ENCODE measurements at places on chromosomes 13 and 19. TPM values are rescaled to one million over a fixed set of nuclear protein-coding genes. Genes with fewer than 3 reads are reported as not detected.

Gene WDR88
- total RNA-seq: not detected

Gene THAP8
- 4.6 TPM for total RNA-seq

Gene PROZ
- total RNA-seq: not detected

Gene RASAL3
- 218 TPM for total RNA-seq

Gene FFAR3
- not detected for total RNA-seq

Gene C19orf53
- 80.0 TPM for total RNA-seq

Gene KBTBD6
- 5.7 TPM for total RNA-seq

Gene MATK
- total RNA-seq: 1.7 TPM

Gene URAD
- not detected for total RNA-seq

DNA sequence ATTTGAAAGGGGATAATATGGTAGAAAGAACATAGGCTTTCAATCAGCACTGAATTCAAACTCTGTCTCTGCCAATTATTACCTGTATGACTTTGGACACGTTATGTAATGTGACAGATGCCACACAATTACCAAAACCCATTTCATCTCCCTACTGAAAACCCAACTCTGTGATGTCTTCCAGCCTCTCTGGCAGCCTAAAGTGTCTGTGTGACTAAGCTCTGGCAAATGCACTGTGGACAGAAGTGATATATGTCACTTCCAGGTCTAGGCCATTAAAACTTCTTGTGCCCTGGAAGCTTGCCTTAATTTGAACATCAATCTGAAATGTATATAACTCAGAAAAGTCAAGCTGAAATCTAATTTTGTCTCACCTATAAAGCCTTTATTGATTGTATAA is 552.0 kb downstream of the RFC3 start:
- no peaks in the 10 kb centered on the region for H3K27me3 ChIP-seq
- DNase-seq: no peak
- no peaks in the 10 kb centered on the region for H3K36me3 ChIP-seq
- no peak overlapping the region for H3K4me3 ChIP-seq
- no peak overlapping the region for H3K27ac ChIP-seq
- no peaks in the 10 kb centered on the region for H3K4me1 ChIP-seq

GRCh38 chr13:93227878-93228642 is 1.5 kb downstream of the GPC6 start:
- H3K4me1 ChIP-seq: peaks cover 7% of the 10 kb centered on the region
- no peak overlapping the region for H3K4me3 ChIP-seq
- H3K27me3 ChIP-seq: peaks cover 54% of the 10 kb centered on the region
- peaks cover 4% of the 10 kb centered on the region for H3K36me3 ChIP-seq
- DNase-seq: no peak
- H3K27ac ChIP-seq: no peak overlapping the region

- H3K27me3 ChIP-seq: no peaks in the 10 kb centered on the region
- H3K27ac ChIP-seq: no peak overlapping the region
- no peak for DNase-seq
- H3K4me3 ChIP-seq: no peak overlapping the region
- H3K36me3 ChIP-seq: no peaks in the 10 kb centered on the region
Measured at GRCh38 chr13:63249411-63250187, 1834.0 kb upstream of the PCDH20 start.

DNA sequence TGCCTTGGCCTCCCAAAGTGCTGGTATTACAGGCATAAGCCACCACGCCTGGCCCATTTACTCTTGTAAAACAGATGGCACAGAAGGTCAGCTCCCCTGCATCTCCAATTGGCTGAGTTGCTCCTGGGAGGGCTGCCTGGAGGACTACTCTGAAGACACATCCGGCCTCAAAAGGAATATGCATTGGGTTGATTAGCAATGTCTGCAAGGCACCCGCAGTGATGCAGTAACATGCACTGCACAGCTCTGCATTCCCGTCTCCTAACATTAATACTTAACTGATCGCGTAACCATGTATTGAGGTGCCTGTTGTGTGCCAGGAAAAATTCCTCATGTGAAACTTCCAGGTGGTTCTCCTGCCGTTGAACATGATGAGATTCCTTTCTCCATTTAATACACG is 5.0 kb downstream of the ELAVL3 start:
- peaks cover 23% of the 10 kb centered on the region for H3K27me3 ChIP-seq
- no peaks in the 10 kb centered on the region for H3K36me3 ChIP-seq
- H3K4me3 ChIP-seq: no peak overlapping the region
- no peak overlapping the region for H3K27ac ChIP-seq

- H3K4me3 ChIP-seq: no peak overlapping the region
- H3K27ac ChIP-seq: no peak overlapping the region
- H3K4me1 ChIP-seq: no peaks in the 10 kb centered on the region
- H3K36me3 ChIP-seq: no peaks in the 10 kb centered on the region
- DNase-seq: no peak
- peaks cover 63% of the 10 kb centered on the region for H3K27me3 ChIP-seq
Measured at GRCh38 chr19:850221-850978, 1.7 kb upstream of the ELANE start.

DNA sequence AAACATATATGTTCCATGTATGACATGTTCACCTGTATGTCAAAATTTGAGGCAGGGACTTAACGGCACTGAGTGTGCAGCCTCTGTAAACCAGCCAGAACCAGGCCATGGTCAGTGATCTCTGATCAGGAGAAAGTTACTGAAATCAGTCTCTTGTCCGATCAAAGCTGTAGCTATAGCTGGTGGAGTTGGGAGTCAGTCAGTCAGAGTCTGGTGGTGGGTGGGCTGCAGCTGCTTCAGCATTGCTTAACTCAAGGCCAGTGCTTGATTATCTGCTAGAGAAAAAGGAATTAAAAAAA is 78.3 kb downstream of the ANKRD10 start:
- peaks cover 2% of the 10 kb centered on the region for H3K4me1 ChIP-seq
- H3K27me3 ChIP-seq: peaks cover 13% of the 10 kb centered on the region
- H3K4me3 ChIP-seq: no peak overlapping the region
- no peaks in the 10 kb centered on the region for H3K36me3 ChIP-seq

GRCh38 chr13:33520468-33520839 is 234.9 kb upstream of the STARD13 start:
- no peaks in the 10 kb centered on the region for H3K36me3 ChIP-seq
- peaks cover 4% of the 10 kb centered on the region for H3K27me3 ChIP-seq
- H3K27ac ChIP-seq: no peak overlapping the region
- H3K4me1 ChIP-seq: no peaks in the 10 kb centered on the region
- H3K4me3 ChIP-seq: no peak overlapping the region
- no peak for DNase-seq

GRCh38 chr19:41813911-41814310 is 17.5 kb downstream of the CEACAM3 start:
- no peaks in the 10 kb centered on the region for H3K36me3 ChIP-seq
- no peak for DNase-seq
- H3K27me3 ChIP-seq: no peaks in the 10 kb centered on the region
- no peak overlapping the region for H3K4me3 ChIP-seq

GRCh38 chr19:29211562-29212355 is 1.2 kb downstream of the UQCRFS1 start:
- H3K4me3 ChIP-seq: peak overlapping the region; percentile 84
- H3K27me3 ChIP-seq: peaks cover 8% of the 10 kb centered on the region
- peaks cover 50% of the 10 kb centered on the region for H3K4me1 ChIP-seq
- H3K36me3 ChIP-seq: peaks cover 33% of the 10 kb centered on the region
- H3K27ac ChIP-seq: peak overlapping the region; percentile 97

GRCh38 chr13:26095338-26095737 is 43.5 kb upstream of the SHISA2 start:
- H3K4me3 ChIP-seq: no peak overlapping the region
- no peaks in the 10 kb centered on the region for H3K36me3 ChIP-seq
- peaks cover 29% of the 10 kb centered on the region for H3K27me3 ChIP-seq
- no peak overlapping the region for H3K27ac ChIP-seq
- H3K4me1 ChIP-seq: no peaks in the 10 kb centered on the region
- no peak for DNase-seq

GRCh38 chr13:87244256-87244890 is 426.8 kb upstream of the SLITRK5 start:
- no peaks in the 10 kb centered on the region for H3K36me3 ChIP-seq
- H3K27ac ChIP-seq: no peak overlapping the region
- no peak for DNase-seq
- H3K27me3 ChIP-seq: no peaks in the 10 kb centered on the region

DNA sequence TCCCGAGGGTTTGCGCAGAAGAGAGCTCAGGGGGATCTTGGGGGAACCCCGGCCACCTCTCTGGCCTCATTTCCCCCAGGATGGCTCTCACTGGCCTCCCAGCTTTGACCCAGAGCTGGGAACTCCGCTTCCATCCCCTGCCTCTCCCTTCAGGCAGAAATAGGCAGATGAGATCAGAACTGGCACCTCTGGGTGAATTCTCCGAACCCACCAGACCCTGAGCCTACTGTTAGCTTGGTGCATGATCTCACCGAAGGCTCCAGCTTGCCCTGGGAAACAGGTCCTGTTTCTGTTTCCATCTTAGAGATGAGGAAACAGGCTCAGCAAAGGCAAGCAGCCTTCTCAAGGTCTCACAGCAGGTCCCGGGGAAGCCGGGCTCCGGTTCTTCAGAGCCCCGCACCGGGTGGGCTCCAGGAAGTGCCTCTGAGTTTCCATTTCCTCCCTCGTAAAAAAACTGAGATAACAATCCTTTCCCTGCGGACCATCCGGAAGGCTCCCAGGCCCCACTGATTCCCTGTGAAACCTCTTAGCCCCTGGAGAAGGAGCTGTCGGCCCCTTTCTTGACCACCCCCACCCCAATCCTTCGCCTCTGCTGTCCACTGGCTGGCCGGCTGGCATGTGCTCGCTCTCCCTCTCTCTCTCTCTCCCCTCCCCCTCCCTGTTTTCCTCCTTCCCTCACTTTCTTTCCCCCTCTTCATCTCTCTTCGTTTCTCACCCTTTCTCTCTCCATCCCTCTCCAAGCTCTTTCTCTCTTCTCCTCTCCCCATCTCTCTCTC is 2.1 kb downstream of the NECTIN2 start:
- peaks cover 24% of the 10 kb centered on the region for H3K4me1 ChIP-seq
- H3K36me3 ChIP-seq: no peaks in the 10 kb centered on the region
- DNase-seq: no peak
- H3K27me3 ChIP-seq: peaks cover 14% of the 10 kb centered on the region
- H3K27ac ChIP-seq: no peak overlapping the region

DNA sequence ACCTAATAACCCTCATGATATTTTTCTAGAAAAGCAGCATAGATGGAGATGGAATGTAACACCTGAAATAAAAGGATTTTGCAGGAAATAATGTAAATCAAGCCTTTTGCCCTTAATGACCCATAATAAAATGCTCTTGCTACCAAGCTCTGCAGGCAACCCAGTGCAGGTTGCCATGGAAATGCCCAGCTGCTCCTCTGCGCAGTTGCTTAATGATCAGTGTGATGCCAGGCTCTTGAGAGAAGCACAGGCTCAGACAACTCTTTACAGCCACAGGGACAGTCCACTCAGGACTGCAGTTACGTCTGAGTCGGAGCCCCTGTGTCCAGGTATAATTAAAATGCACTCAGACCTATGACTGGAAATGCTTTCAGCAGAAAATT is 165.5 kb downstream of the LACC1 start:
- no peaks in the 10 kb centered on the region for H3K4me1 ChIP-seq
- H3K27ac ChIP-seq: no peak overlapping the region
- H3K27me3 ChIP-seq: peaks cover 12% of the 10 kb centered on the region
- no peaks in the 10 kb centered on the region for H3K36me3 ChIP-seq

- H3K4me3 ChIP-seq: peak overlapping the region; percentile 76
- H3K4me1 ChIP-seq: peaks cover 35% of the 10 kb centered on the region
- peak overlapping the region; percentile 94 for H3K27ac ChIP-seq
- H3K27me3 ChIP-seq: no peaks in the 10 kb centered on the region
Measured at GRCh38 chr19:58001895-58002369, 688 bp downstream of the ZNF606 start.

GRCh38 chr13:80211566-80211965 is 129.4 kb downstream of the SPRY2 start:
- H3K4me1 ChIP-seq: no peaks in the 10 kb centered on the region
- no peak for DNase-seq
- no peaks in the 10 kb centered on the region for H3K27me3 ChIP-seq
- H3K4me3 ChIP-seq: no peak overlapping the region

DNA sequence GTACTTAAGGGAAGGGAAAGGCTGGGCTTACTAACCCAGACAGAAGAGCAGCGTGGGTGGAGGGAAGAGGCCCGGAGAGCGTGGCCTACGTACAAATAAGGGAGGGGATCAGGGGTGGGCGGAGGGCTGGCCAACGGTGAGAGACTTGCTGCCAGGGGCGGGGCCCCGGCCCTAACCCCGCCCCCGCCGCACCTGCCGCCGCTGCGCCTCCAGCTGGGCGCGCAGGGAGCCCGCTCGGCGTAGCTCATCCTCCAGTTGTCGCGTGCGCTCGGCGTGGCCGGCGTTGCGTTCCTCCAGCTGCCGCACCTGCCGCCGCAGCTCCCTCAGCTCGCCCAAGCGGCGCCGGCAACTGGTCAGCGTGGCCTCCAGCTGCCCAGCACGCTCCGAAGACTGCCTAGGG is 5.7 kb downstream of the HOOK2 start:
- H3K4me3 ChIP-seq: no peak overlapping the region
- DNase-seq: no peak
- no peak overlapping the region for H3K27ac ChIP-seq
- no peaks in the 10 kb centered on the region for H3K27me3 ChIP-seq
- H3K36me3 ChIP-seq: peaks cover 2% of the 10 kb centered on the region

DNA sequence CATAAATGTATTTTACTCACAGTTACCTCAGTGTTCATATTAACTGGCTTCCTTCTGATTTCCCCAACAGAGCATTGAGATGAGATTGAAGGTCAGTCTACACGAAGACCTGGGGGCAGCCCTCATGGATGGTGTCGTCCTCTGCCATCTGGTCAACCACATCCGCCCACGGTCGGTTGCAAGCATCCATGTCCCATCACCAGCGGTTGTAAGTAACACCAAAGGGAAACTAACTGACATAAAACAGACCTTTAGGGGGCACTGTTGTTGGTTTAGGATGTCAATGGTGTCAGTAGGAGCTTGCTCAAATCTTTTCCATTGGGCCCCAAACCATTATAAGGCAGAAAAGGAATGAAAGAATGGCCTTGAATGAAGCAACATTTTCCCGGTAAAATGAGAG is 68.2 kb downstream of the ESD start:
- DNase-seq: no peak
- H3K27me3 ChIP-seq: no peaks in the 10 kb centered on the region
- peaks cover 2% of the 10 kb centered on the region for H3K4me1 ChIP-seq
- H3K36me3 ChIP-seq: peaks cover 17% of the 10 kb centered on the region

DNA sequence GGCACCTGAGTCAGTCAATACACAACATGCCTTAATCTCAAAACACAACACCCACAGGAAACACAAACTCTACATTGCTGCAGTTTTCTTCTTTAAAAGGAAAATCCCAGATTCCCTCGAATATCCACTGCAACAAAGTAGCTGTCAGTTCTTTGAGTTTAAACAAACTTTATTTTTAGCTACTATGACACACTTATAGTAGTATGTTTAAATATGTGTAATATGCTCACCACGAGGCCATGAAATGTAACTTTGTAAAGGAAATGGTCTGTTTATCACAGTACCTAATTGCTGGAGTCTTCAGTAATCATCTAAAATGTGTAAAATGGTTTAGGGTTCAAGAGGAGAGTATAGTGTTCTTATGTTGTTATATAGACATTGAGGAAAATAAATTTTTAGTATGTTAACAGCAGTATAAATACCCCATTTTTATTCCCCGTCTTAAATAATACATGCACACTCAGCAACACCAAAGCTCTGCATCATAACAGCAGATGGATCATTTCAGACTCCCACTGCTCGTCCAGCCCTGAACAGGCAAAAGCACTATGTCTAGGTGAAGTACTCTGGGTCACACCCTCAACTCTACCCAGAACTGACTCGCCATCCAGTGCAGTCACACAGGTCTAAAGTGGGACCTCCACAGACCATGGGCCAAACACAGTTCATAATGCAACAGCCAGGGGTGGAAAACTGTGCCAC is 20.6 kb downstream of the TUBGCP3 start:
- no peak overlapping the region for H3K27ac ChIP-seq
- no peaks in the 10 kb centered on the region for H3K27me3 ChIP-seq
- no peak overlapping the region for H3K4me3 ChIP-seq
- peaks cover 18% of the 10 kb centered on the region for H3K4me1 ChIP-seq

- no peak for DNase-seq
- no peak overlapping the region for H3K4me3 ChIP-seq
- H3K27ac ChIP-seq: no peak overlapping the region
- no peaks in the 10 kb centered on the region for H3K4me1 ChIP-seq
- peaks cover 2% of the 10 kb centered on the region for H3K27me3 ChIP-seq
Measured at GRCh38 chr19:5738423-5738822, 18.0 kb downstream of the CATSPERD start.
